ENCODE measurements at places on chromosomes 13 and 19. TPM values are rescaled to one million over a fixed set of nuclear protein-coding genes. Genes with fewer than 3 reads are reported as not detected.

Gene TSKS
- total RNA-seq, result 0.28 TPM

Gene MEIS3
- 52.3 TPM for total RNA-seq

DNA sequence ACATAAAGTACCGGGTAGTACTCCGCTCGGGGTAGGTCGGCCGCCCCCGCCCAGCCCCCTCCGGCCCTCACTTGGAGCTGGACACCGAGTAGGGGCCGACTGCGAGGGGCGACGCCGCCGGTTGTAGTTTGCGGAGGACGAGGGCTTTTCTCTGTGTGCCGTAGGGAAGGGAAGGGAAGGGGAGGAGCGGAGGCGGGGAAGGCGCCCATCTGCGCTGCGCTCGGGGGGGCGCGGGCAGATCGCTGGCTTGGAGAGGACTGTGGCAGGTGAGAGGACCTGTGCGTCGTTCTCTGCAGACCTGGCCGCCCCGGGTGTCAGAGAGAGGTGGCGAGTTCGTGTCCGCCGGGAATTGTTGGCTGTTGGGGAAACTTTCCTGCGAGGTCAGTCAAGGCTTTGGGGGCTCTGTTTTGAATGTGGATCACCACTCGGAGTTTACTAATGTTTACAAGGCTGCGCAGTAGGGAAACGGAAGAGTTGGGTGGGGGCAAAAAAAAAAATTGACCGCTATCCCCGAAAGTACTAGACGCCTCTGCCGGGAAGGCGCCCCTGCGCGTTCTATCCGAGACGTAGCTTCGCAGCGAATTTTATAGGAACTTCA, 1.4 kb downstream of the ING1 start:
- peak; percentile 68 for DNase-seq

GRCh38 chr13:103497404-103497803, 431.2 kb upstream of the SLC10A2 start:
- DNase-seq, result no peak

- no peak for DNase-seq
Observed at GRCh38 chr13:28613562-28613961, 45.4 kb upstream of the POMP start.

GRCh38 chr19:11142528-11143171, 12.9 kb downstream of the SPC24 start:
- DNase-seq, result peak; percentile 96
